ENCODE measurements at places on chromosomes 5 and 9.
A peak's percentile ranks its signal among the peaks of the same experiment; 100 is the strongest.

DNA sequence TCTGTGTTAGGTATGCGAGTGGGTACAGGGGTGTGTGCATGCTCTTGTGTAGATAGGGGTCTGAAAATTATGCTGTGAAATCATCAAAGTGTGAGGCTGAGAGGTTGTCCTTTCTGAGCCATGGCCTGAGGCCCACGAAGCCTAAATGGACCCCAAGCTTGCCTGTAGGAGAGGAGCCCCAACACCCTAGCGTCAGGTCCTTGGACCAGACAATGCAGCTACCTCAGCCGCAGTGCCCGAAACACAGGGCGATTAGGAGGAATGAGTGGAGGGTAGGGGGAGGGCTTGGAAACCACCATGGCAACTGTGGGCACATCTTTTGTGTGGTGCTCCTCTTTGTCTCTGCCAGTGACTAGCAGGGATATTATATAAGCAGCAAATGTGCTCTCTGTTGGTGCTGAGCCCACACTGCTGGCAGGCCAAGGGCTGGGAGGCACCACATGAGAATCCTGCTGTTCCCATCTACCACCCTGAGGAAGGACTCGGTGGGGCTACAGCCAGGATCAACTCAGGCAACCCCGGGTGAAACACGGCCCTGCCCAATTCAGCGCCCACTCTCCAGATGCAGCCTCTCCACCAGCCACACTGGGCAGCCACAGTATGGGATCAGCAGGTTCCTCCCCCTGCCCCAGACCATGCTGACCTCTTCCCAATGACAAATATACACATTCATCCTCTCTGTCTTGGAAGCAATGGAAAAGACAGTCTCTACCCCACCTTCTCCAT lies 84.6 kb upstream of the FSTL4 start:
- no peak for DNase-seq

DNA sequence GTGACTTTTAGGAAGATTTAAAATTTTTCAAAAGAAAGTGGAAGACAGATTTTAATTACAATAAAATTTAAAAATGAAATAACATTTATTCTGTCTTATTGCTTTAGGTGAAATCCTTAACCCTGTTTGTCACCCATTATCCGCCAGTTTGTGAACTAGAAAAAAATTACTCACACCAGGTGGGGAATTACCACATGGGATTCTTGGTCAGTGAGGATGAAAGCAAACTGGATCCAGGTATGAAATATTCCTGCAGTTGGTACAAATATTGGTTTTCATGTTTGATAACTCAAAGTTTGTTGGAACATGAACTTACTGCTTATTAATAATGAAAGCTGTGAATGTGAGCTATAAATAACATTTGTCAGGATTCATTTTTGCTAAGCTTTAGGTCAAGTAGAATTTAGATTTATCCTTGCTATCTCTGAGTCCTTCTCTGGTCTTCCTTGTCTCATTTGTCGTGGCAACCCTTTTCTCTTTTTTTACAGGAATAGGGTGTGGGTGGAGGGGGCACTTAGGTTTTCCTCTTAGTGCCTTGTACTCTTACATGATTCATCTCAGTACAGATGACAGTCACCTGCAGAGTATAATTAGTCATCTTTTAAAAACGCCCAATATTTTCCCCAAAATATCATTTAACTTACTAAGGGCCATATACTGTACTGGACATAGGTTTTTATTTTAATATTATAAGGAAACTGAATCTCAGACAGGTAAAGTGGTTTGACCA lies 95.3 kb upstream of the RASGRF2 start:
- no peak for DNase-seq

GRCh38 chr5:5017827-5018577 lies 122.1 kb upstream of the ADAMTS16 start:
- DNase-seq: no peak

- no peak for DNase-seq
Measured at GRCh38 chr5:140360681-140361479, 886 bp downstream of the SLC4A9 start.

DNA sequence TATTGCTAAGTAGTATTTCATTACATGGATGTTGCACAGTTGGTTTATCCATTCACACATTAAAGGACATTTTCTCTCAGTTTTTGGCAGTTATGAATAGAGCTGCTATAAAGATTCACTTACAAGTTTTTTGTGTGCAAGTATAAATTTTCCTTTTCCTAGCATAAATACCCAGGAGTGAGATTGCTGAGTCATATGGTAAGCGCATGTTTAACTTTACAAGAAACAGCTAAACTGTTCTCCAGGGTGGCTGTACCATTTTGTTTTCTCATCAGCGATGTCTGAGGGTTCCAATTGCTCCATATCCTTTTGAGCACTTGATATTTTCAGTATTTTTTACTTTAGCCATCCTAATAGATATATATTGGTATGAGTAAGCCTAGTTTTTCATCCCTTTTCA lies 16.4 kb upstream of the ABCA1 start:
- no peak for DNase-seq

DNA sequence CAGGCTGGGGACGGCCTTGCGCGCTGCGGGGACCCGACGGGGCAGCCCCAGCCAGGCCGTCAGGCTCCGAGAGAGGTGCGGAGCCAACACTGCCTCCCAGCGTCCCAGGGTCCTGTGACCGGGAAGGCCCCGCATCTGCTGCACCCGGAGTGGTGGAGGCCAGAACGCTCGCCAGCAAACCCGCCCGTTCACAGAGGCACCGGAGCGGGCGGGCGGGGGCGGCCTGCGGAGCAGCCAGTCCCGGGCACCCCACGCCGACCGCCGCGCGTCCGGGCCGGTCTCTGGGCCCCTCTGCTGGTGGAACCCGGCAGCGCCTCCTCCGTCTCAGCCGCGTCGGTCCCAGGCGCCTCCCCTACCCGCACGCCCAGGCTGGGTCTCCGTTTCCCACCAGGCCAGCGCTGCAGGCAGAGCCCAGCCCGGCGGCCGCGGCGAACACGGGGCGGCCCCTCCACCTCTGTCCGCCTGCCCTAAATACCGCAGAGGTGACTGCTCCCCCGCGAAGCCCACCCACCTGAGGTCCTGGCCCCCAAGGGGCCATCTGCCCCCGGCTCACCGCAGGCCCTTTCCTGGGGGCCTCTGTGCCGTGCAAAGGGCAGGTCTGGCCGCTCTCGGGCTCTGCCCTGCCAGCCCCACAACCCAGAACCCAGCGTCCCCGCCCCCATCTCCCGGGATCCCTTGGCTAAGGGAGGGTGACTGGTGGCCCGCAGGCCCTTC lies 15.9 kb downstream of the EXD3 start:
- DNase-seq: peak; percentile 12

- no peak for DNase-seq
Measured at GRCh38 chr5:115487756-115488155, 56.8 kb downstream of the FEM1C start.

DNA sequence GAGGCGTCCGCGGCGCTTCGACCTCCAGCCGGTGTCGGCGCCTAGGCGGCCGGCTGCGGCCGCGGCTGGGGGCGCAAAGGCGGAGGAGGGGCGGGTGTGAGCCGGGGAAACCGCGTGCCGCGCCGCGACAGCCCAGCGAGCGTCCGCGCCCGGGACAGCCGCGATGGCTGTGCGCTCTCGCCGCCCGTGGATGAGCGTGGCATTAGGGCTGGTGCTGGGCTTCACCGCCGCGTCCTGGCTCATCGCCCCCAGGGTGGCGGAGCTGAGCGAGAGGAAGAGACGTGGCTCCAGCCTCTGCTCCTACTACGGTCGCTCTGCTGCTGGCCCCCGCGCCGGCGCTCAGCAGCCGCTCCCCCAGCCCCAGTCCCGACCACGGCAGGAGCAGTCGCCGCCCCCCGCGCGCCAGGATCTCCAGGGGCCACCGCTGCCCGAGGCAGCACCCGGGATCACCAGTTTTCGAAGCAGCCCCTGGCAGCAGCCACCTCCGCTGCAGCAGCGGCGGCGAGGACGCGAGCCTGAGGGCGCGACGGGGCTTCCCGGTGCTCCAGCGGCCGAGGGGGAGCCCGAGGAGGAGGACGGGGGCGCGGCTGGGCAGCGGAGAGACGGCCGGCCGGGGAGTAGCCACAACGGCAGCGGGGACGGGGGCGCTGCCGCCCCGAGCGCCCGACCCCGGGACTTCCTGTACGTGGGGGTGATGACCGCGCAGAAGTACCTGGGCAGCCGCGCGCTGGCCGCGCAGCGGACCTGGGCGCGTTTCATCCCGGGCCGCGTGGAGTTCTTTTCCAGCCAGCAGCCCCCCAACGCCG lies 605 bp downstream of the CHSY3 start:
- DNase-seq: no peak

- no peak for DNase-seq
Measured at GRCh38 chr5:6585168-6585567, 47.7 kb downstream of the NSUN2 start.

GRCh38 chr5:17277907-17278306 lies 60.5 kb downstream of the BASP1 start:
- no peak for DNase-seq

DNA sequence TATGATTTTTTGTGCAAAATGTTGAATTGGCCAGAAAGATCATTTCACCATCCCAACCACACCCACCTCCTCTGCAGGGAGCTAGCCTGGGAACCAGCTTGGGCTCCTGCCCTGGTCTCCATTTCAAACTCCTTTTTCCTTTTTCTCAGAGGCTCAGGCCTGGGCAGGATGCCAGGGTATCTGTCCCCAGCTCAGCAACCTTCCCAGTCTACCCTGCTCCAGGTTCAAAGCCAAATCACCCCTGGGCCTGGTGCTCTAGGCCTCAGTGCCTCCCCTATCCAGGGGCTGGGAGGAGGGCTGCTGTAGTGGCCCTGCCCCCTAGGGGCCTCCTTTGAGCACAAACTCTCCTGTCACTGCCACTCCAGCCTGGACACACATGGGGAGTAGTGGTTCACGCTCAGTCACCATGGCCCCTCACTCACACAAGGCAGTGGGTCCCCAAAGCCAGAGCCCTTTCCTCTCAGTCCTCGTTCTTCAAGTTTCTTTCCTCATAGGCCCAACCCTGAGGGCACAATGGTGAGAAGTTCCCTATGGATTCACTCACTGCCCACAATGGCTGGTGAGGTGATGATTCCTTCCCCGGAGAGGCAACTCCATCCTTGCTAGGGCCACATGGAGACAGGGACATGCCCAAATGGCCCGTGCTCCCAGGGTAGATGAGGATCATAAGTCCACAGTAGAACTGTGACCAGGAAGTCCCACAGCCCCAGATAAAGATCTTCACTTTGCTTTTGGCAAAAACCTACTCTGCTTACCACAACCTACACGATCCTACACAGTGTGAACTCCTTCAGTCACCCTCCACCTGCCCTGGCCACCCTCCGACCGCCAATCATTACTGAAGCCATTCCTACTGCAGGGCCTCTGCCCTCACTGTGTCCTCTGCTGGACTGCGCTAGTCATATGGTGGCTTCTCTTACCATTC lies 1.6 kb upstream of the ST6GALNAC4 start:
- DNase-seq: no peak

- no peak for DNase-seq
Measured at GRCh38 chr9:113630386-113631136, 167.0 kb downstream of the RGS3 start.

DNA sequence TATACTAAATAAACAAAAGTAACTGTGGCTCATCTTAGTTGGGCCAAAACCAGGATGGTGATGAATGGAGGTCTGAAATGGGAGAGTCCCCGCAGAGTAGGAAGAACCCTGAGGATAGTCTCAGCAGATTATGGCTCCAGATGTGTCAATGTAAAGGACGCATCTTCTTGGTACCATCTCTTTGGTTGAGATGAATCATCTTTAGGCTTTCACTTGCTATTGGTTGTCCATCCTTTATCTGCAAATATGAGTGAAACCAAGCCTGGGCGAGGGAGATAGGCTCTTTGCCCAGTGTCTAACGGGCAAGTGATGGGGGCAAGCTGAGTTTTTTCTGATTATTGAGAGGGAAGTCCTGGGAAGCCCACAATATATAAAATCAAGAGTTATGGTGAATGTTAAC lies 19.4 kb upstream of the LCP2 start:
- no peak for DNase-seq

GRCh38 chr5:5983261-5983980 lies 394.9 kb downstream of the MED10 start:
- DNase-seq: no peak

GRCh38 chr5:137291436-137291835 lies 207.7 kb downstream of the SPOCK1 start:
- no peak for DNase-seq

GRCh38 chr5:103218164-103218563 lies 40.4 kb upstream of the MACIR start:
- DNase-seq: no peak

GRCh38 chr5:88748666-88749065 lies 134.3 kb downstream of the MEF2C start:
- no peak for DNase-seq

- DNase-seq: no peak
Measured at GRCh38 chr5:64206653-64207052, 41.0 kb downstream of the RNF180 start.

GRCh38 chr9:28101509-28101908 lies 528.2 kb upstream of the C9orf72 start:
- DNase-seq: no peak

DNA sequence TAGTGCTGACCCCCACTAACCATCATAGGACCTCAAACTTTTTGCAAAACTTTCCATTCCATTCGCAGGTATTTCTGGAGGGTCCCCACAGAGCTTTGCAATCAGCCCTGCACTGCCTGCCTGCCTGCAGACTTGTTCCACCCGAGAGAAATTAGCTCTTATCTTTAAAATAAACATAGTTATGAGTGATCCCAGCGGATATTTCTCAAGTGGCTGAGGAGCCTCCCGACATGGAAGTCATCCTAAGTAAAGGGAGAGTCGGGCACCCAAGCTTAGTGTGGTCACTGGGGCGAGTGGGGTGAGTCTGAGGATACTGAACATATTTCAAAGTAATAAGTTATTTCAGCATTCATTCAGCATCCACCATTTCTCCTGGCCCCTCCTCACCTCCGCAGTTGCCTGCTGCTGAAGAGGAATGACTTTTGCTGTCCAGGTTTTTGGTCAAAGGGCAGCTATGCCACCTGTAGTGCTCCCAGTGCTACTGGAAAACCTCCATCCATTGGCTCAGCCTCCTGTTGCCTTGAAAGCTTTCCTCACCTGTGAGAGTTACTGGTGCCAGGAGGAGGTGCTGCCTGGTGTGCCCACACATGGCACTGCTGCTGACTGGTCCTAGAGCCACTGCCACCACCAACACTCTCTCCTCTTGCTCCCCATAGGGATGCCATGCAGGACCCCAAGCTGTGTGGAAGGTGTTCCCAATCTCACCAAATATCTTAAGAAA lies 89.7 kb upstream of the PCSK1 start:
- DNase-seq: no peak

DNA sequence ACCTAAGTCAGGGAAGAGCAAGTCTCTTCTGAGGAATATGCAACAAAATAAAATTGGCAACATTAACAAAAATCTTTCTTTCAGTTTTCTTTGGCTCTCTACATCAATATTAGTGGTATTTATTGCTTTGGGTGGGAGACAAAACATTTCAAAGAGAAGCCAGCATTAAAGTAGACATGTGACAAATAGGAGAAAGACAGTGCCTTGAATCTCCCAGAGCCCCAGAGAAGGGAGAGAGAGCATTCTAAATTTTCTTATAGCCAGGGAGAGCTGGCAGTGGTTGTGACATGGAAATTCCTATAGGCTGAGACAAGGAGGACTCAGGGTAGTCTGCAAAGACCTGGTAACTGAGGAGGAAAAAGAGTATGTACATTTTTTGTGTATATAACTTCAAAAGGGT lies 79.4 kb upstream of the NREP start:
- no peak for DNase-seq

All from T-helper 2 cell (primary cell).